ENCODE measurements at places on chromosomes 6 and 20.

- no peak for DNase-seq
Observed at GRCh38 chr6:123940551-123940950, 136.9 kb downstream of the NKAIN2 start.

DNA sequence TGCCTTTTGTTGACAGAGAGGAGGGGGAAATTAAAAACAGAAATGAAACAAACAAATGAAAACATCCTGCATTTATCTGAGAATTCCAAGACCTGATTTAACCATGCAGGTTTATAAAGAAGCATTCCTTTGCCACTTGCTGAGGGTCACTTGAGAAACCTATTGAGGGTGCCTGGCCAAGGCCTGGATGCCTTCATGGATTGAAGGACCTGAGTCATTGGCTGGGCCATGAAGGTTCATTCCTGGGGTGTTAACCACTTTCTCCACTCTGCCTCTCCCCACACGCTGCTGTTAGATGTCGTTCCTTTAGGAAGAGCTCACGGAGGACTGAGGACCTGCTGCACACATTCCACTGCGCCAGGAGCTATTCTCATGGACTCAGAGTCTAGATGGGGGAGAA is 49.7 kb downstream of the DAAM2 start:
- DNase-seq: no peak

DNA sequence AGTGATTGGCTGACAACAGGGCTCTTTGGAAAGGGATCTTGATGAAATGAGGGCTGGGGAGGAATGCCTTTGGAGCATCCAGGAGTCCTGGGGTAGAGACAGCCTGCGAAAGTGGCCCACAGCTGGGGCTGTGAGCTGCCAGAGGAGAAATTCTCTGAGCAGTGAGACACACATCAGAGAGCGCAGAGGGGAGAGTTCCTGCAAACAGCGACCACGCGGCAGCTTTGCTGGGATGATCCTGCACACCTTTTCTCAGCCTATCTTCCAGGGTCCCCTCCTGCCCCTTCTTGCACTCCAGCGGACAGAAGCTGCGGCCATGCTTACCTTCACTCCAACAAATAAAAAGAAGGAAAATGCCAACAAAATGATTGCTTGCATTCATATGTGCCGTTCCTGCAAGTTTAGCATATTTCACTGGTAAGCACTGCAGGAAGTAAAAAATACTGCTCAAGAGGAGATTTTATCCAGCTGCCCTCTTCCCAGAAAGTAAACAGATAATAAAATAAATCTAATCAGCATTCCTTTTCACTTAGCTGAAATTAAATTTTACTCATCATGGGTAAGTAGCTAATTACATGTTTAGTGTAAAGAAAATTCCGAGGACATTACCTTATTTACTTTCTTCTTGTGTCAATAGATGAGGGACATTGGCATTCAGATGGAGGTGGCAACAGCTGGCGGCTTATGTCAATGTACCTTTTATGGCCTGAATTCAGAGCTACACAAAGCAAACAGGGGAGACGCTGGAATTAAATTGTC is 339.9 kb upstream of the ARID1B start:
- no peak for DNase-seq

- no peak for DNase-seq
Observed at GRCh38 chr6:44222486-44223318, 693 bp upstream of the SLC29A1 start.

GRCh38 chr6:168607272-168608112 is 166.5 kb downstream of the SMOC2 start:
- DNase-seq: no peak

DNA sequence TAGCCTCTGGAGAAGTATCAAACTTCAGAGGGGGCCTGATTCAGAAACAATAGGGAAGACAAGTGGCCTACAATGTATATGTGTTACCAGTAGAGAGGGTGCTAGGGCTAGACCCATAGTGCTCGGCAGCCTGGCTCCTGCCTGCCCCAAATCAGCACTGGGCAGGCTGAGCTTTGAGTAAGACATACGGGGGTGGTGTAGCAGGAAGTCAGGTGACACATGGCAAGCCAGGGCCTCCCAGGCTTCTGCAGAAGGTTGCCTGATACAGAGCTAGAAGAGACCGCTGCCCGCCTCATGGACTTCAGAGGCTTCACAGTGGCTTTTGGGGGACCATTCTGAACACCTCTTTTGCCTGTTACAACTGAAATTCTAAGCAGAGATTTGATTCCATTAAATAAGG is 43.4 kb downstream of the RALY start:
- peak; percentile 16 for DNase-seq

GRCh38 chr20:63508072-63508768 is 9.3 kb upstream of the EEF1A2 start:
- no peak for DNase-seq

- no peak for DNase-seq
Observed at GRCh38 chr6:114452785-114453401, 110.1 kb upstream of the HS3ST5 start.

DNA sequence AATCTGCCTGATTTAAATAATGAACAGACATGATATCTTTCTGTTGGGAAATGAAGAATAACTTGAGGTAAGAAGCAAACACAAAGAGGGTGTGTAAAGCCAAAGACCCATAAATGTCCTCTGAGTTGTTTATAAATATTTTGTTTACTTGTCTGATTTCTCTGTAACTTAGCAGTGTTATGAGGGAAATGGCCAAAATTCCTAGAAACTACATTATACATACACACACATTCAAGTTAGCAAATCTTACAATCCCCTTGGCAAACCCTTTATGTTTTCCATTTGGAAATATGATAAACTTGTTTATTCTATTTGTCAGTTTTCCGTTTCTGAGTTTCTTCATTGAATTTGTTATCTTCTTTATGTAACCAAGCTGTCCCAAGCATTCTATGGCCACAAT is 81.4 kb upstream of the TCF21 start:
- DNase-seq: no peak

- DNase-seq: no peak
Observed at GRCh38 chr6:105302617-105303128, 100.2 kb downstream of the PREP start.

DNA sequence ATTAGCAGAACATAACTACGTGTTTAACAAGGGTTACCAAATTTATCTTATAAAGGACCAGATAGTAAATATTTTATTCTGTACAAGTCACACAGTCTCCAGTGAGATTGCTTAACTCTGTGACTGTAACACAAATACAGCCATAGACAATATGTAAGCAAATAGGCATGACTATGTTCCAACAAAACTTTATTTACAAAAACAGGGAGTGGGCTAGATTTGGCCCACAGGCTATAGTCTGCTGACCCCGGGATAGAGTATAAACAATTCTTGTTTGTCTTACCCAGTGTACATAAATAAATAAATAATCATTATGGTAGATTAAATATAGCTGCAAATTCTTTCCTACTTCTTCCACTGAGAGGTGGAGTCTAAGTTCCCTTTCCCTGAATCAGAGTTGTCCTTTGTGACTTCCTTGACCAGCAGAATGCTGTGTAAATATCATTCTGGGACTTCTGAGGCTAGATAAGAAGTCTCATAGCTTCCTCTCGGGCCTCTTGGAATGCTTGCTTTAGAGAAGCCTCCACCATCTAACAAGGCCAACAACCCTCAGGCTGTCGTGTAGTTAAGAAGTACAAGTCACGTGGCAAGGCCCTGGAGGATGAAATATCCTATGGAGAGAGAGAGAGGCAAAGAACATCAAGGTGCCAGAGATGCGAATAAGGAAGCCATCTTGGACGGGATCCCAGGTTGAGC is 59.1 kb upstream of the TMEM244 start:
- DNase-seq: no peak

GRCh38 chr6:148548749-148549140 is 198.1 kb upstream of the UST start:
- DNase-seq: no peak

Data from stimulated activated CD8-positive, alpha-beta memory T cell treated with anti-CD3 and anti-CD28 coated beads, Interleukin-4, amount 100 ng/mL, for 1 hour (primary cell).